ENCODE measurements at places on chromosomes 11 and 22.

DNA sequence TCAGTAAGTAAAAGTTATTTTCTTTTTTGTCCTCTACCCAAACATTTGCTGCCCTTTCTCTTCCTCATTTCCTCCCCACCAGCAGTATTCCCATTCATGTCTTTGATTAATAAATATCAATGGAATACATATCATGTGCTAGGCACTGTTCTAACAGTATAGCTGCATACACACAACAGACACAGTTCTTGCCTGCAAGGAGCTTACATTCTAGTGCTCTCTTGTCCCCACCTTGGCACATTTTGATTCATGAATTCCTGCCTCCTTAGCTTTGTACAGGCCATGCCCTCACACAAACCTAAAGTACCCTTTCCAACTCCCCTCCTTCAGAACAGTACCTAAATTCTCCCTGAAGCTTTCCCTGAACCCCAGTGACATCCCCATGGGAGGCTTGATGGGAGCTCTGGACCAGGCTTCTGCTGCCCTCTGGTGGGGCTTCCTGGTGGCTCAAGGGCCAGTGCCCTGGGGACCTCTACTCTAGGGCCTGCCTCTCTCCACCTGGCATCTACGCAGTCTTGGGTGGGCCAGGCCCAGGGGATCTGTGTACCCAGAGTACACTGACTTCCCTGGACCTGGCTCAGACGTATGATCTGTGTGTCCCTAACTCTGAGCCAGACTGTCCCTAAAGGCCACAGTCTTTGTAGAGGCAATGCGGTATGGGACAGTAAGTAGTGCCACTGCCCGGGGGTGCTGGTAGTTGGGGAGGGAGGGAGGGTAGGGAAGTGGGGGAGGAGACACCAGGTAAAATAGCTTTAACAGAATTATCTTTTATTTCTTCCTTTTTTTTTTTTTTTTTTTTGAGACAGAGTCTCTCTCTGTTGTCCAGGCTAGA lies 14.1 kb downstream of the RPS13 start:
- DNase-seq: peak; percentile 54

- DNase-seq: no peak
These were observed 11.8 kb upstream of the CCDC89 start for GRCh38 chr11:85697747-85698146.

GRCh38 chr11:117859061-117859460 lies 17.4 kb downstream of the FXYD6 start:
- no peak for DNase-seq

DNA sequence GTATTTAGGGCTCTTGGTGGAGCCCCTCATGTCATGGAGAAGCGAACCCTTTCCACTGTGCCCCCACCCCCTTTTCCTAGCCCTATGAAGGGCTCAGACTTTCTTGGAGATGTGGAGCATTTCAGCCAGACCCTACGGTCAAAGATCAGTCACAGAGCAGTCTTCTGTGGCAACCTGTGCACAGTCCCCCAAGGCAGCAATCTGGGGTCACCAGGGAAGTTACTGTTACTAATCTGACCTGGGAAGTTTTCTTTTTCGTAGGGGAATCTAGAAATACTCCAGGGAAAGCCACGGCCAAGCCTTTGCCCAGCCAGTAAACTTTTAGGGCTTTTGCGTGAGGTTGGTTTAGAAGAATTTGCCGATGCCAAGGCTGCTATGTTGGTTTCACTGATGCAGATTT lies 50.6 kb downstream of the ZBTB16 start:
- DNase-seq: no peak

- no peak for DNase-seq
These were observed 2.3 kb downstream of the RTN4RL2 start for GRCh38 chr11:57462597-57462996.

GRCh38 chr11:117919341-117919740 lies 9.9 kb downstream of the TMPRSS13 start:
- no peak for DNase-seq

GRCh38 chr11:116466801-116467200 lies 306.0 kb downstream of the BUD13 start:
- DNase-seq: no peak

- no peak for DNase-seq
These were observed 73.3 kb downstream of the TRMU start for GRCh38 chr22:46408568-46409506.

DNA sequence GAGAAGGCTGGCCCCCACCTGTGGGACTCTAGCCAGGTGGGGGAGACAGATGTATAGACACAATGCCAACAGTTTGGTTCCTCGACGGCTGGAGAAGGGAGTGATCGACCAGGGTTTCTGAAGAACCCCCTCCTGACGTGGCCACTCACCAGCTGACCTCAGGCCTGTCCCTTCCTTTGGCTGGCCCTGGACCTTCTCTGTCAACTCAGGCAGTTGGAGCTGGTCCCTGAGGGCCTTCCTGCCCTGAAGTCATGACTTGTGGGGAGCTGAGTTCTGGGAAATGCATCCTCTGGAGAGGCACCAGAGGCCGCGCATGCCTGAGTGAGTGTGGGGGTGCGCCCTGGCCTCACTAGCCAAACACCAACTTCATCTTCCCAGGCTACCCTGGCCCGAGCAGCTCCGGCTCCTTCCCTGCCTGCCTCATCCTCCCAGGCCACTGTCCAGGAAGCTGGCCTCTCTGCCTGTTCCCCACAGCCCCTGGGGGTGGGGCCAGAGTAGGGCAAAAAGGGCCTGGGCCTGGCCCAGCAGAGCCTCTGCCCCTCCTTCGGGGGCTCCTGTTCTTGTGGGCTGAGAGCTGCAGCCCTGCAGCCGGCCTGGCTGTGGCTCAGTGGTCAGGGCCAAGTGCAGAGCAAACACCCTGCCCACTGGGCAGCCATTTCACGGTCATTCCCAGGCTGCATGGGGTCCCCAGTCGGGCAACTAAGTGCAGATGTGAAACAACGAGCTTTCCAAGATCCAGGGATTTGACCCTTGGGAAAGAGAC lies 23.6 kb downstream of the TXN2 start:
- DNase-seq: no peak

- peak; percentile 30 for DNase-seq
These were observed 13.0 kb upstream of the BCL9L start for GRCh38 chr11:118938491-118939403.

DNA sequence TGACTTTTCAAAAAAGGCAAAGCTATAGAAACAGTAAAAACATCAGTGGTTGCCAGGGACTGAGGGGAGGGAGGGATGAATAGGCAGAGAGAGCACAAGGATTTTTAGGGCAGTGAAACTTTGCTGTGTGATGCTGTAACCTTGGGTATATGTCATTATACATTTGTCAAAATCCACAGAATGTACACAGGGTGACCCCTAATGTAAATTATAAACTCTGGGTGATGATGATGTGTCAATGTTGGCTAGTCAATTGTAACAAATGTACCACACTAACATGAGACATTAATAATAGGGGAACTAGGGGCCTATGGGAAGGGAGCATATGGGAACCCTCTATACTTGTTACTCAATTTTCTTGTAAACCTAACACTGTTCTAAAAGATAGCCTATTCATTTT lies 24.8 kb downstream of the RIBC2 start:
- peak; percentile 24 for DNase-seq
